ENCODE measurements at places on chromosomes 5 and 9.

- DNase-seq, result no peak
Observed at GRCh38 chr9:99023831-99024230, 80.1 kb downstream of the COL15A1 start.

- no peak for DNase-seq
Observed at GRCh38 chr9:37105234-37105633, 15.1 kb upstream of the ZCCHC7 start.

- DNase-seq, result no peak
Observed at GRCh38 chr5:34035756-34036155, 7.3 kb downstream of the C1QTNF3 start.

GRCh38 chr9:6944896-6945295, 187.1 kb downstream of the KDM4C start:
- no peak for DNase-seq

DNA sequence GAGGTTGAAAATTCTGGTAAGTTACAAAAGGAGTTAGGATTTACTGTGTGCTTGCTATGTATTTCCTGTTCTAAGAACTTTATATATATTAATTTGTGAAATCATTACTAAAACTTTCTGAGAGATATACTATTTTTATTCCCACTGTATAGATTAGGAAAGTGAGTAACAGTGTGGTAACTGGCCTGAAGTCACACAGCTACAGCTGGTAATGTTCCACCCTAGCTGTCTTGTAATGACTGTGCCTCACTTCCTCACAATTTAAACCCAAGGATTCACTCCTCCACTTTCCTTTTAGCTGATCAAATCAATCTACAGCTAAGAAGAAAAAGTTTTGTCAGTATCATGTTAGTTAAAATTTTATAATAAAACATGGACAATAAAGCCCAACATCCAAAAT, 278.8 kb downstream of the GAS1 start:
- DNase-seq, result no peak

DNA sequence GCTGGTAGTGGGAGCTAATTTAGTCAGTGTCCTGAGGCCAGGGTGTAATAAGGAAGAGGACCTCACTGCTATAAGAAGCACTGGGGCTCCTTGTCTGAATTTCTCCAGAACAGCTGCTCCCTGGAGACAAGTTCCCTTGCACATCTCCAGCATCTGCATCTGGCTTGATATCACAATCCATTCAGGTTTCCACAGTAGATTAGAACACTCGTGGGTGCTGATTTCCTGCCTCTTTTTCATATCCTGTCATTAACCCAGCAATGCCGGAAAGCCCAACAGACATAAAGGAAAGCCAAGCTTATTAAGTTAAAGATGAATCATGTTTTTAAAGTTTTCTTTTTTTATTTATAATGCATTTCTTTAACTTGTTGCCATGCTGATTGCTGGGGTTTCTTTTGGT, 232.3 kb upstream of the WWC1 start:
- DNase-seq, result no peak

DNA sequence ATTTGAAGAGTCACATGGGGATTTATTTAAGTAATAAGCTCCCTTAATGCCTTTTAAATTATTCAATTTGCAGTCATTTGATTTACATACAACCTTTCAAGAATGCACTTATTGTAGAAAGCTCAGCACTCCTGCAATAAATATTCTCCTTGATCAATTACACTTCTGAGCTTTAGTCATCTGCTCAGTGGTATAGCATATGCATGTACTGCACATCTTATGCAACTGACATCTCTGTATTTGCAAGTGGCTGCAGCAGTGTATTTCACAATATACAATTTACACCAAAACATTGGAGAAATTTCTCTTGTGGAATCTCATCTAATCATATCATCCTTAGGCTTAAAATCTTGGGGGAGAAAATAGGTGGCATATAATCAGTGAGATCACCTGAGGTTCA, 325.7 kb downstream of the SLF1 start:
- DNase-seq, result no peak

DNA sequence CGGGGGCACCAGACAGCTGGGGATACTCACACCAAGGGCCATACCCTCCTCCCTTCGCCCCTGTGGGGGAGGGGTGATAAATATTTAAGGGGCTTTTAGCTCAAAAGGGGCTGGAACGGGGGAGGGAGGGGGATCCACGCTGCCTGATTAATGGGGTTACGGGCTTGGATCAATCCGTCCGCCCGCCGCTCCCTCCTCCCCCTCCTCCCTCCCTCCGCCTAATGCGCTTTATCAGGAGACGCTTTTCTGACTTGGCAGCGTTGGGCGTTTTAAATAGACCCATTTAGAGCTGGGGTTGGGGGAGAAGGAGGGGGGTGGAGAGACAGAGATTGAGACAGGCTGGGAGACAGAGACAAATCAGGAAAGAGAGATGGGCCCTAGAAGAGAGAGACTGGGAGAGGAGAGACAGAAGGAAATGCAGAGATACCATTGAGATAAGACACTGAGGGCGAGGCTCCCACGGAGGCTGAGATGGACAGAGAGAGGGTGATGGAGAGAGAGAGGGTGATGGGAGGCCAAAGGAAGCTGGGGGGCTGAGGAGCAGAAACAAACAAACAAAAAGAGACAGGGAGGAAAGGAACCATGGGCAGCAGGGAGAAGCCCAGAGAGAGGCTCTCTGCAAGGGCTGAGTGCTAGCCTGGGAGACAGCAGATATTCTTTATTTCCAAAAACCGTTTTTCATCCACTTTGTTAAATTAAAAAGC, 10.3 kb downstream of the CNTFR start:
- DNase-seq, result no peak
